Esophagus squamous epithelium (tissue), 5 donors: ENCODE measurements at places on chromosomes 6 and 20. TPM values are rescaled to one million over a fixed set of nuclear protein-coding genes. Genes with fewer than 3 reads are reported as not detected.

Gene RBM24
- total RNA-seq: 0.18 TPM

Gene PRRT1
- total RNA-seq: not detected

Gene C20orf204
- total RNA-seq: 0.26 TPM

Gene SGK2
- total RNA-seq: 3.6 TPM

Gene UFL1
- 24.9 TPM for total RNA-seq

Gene BHLHE23
- total RNA-seq: not detected

Gene CITED2
- total RNA-seq: 78.3 TPM

Gene SMOC2
- total RNA-seq: 35.5 TPM

Gene TENT5A
- total RNA-seq: 6.1 TPM

Gene THEMIS
- total RNA-seq: 1.6 TPM

Gene IYD
- not detected for total RNA-seq

Gene CNBD2
- 5.0 TPM for total RNA-seq

Gene PHACTR1
- 1.5 TPM for total RNA-seq

Gene TXLNB
- 0.04 TPM for total RNA-seq

Gene NKX2-2
- total RNA-seq: not detected

Gene GPR63
- total RNA-seq: 0.11 TPM

Gene DCDC2
- total RNA-seq: not detected

Gene SEMG1
- total RNA-seq: not detected

Gene APOBEC2
- total RNA-seq: 2.2 TPM

Gene ZDHHC14
- total RNA-seq: 6.1 TPM
